Airway epithelial cell (primary cell): ENCODE measurements at places on chromosomes 12 and 14. TPM values are rescaled to one million over a fixed set of nuclear protein-coding genes. Genes with fewer than 3 reads are reported as not detected.

Gene CLEC6A
- total RNA-seq, result not detected in 2 replicates

Gene CD69
- total RNA-seq, result not detected in 2 replicates

Gene BCL11B
- total RNA-seq, result 6.6 and 10.1 TPM in 2 replicates

Gene CPM
- total RNA-seq, result 12.0 and 16.2 TPM in 2 replicates

Gene RBP5
- total RNA-seq, result not detected in 2 replicates

Gene EIF2B2
- 53.2 and 63.2 TPM in 2 replicates for total RNA-seq

Gene REC8
- 20.7 and 24.2 TPM in 2 replicates for total RNA-seq

Gene ATG101
- total RNA-seq, result 57.4 and 59.3 TPM in 2 replicates

Gene RNU6-8
- not detected in 2 replicates for total RNA-seq

Gene ALKBH2
- total RNA-seq, result 21.9 and 26.9 TPM in 2 replicates

Gene ANKS1B
- total RNA-seq, result not detected in 2 replicates

Gene SARNP
- total RNA-seq, result 116 and 121 TPM in 2 replicates

Gene HOXC12
- total RNA-seq, result not detected in 2 replicates

Gene PRKCH
- total RNA-seq, result 39.2 and 77.3 TPM in 2 replicates

Gene TMPRSS12
- total RNA-seq, result not detected in 2 replicates

Gene MYBPC1
- total RNA-seq, result not detected in 2 replicates

Gene DTX1
- total RNA-seq, result not detected in 2 replicates

Gene SERPINA10
- not detected in 2 replicates for total RNA-seq

Gene KRT83
- not detected in 2 replicates for total RNA-seq

Gene LRP1-AS
- not detected in 2 replicates for total RNA-seq

Gene NKX2-1
- total RNA-seq, result 9.1 and 10.6 TPM in 2 replicates

Gene VRTN
- total RNA-seq, result not detected in 2 replicates

Gene SYT10
- not detected in 2 replicates for total RNA-seq

Gene CLEC2A
- total RNA-seq, result not detected in 2 replicates

Gene ACSM4
- total RNA-seq, result not detected in 2 replicates

Gene RPS6KA5
- total RNA-seq, result 3.5 and 4.6 TPM in 2 replicates

Gene IGF1
- total RNA-seq, result not detected in 2 replicates

Gene GPATCH2L
- 28.8 and 44.8 TPM in 2 replicates for total RNA-seq

Gene RTN1
- total RNA-seq, result 0.98 TPM in 1 of 2 replicates, not detected in the other

Gene PLBD1
- total RNA-seq, result 0.84 and 2.2 TPM in 2 replicates

Gene DNAH10
- 0.07 TPM in 1 of 2 replicates, not detected in the other for total RNA-seq

Gene SLC25A47
- not detected in 2 replicates for total RNA-seq

Gene RILPL2
- 2.7 and 3.4 TPM in 2 replicates for total RNA-seq
